ENCODE measurements at places on chromosomes 12 and 14. TPM values are rescaled to one million over a fixed set of nuclear protein-coding genes. Genes with fewer than 3 reads are reported as not detected.

RFX4 gene
- total RNA-seq, result not detected

- peak; percentile 49 for DNase-seq
Observed at GRCh38 chr14:104399432-104400155, 180.0 kb upstream of the C14orf180 start.

- DNase-seq, result peak; percentile 37
Observed at GRCh38 chr12:52372216-52373154, 5.2 kb upstream of the KRT85 start.

DNA sequence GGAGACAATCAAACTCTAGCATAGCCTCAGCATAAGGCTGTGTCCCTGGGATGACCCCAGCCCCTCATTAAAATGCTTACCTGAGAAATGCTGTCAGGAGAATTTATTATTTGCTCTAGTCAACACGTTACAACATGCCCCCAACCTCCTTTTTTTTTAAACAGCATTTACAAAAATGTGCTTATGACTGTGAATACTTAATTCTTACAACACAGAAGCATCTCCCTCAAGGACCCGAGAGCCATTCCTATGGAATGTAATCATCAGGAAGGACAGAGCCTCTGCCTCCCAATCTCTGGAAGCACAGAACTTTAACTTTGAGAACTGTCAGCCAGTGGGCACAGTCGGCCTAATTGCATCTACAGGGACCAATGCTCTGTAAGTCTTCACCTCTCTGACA, 136.6 kb upstream of the OVCH1 start:
- DNase-seq, result no peak

EPS8 gene
- 2.6 TPM for total RNA-seq

GRCh38 chr12:107318806-107319532, 225.6 kb upstream of the CRY1 start:
- peak; percentile 40 for DNase-seq

DNA sequence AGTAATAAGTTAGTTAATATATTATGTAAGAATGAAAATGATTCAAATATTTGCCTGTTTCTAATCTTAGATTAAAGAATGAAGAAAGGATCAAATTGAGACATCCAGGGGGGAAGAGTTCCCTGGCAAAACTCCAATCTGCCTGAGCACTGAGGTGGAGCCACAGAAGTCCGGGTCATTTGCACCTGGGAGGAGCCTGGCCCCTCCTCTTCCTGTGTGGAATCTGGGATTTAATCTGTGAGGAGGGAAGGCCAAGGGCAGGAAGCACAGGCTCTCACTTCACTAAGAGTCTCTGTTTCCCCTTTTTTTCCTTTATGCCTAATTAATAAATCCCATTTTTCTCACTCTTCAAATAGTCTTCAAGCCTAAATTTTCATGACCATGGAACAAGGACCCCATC, 599.5 kb downstream of the FLRT2 start:
- no peak for DNase-seq

C3AR1 gene
- 4.6 TPM for total RNA-seq

RD3L gene
- not detected for total RNA-seq

GRCh38 chr12:89597770-89598169, 71.9 kb upstream of the POC1B start:
- no peak for DNase-seq

DNA sequence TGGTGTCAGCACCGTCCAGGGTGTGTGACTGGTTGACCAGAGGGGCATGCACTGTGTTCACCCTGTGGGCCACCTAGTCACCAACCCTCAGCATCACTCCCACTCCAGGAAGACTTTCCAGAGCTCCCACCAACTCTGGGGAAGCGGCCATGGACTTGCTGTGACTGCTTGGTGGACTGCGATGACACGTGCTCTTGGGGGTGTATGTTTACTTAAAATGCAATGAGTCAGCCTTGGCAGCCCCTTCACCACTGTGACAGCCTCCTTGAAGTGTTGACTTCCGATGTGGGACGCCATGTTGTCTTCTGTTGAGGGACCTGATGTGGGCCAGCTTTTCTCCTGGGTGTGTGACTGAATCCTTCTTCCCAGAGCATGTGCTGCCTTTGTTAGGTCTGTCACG, 151.1 kb upstream of the RTL1 start:
- DNase-seq, result no peak

DNA sequence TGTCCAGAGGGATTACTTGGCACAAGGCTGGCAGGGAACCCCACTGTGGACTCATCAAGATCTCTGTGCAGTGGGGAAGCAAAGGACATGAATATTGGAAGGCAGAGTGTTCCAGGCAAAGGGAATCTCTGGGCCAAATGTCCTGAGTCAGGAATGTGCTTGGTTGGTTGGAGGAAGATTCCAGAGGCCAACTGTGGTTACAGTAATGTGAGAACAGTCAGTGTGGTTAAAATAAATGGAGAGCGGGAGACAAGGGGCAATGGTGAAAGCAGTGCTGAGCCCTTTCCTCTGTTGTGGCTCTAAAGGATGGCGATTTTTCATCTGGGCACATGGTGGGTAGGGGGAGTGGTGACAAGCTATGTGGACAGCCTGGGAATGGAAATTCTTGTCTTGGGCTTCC, 948.2 kb downstream of the BCL11B start:
- no peak for DNase-seq

- DNase-seq, result no peak
Observed at GRCh38 chr12:24906141-24906540, 42.8 kb downstream of the BCAT1 start.

PPM1H gene
- total RNA-seq, result 0.06 TPM

DNA sequence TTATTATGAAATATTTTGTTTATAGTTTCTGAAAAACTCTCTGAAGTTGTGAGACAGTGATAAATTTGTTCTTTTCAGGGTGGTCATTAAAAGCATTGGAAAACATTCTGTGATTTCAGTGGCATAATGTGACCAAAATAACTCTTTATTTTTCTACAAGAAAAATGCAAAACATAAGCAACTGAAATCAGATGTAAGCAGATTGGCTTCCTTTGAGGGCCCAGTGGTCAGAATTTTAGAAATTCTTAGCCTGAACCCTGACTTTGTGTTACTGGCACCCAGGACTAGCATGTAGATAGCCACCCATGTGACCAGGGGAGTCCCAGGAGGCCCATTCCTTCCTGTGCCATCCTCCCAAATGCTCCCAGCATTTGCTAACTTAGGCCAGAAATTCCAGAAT, 145.6 kb upstream of the SLC38A2 start:
- DNase-seq, result no peak

DNA sequence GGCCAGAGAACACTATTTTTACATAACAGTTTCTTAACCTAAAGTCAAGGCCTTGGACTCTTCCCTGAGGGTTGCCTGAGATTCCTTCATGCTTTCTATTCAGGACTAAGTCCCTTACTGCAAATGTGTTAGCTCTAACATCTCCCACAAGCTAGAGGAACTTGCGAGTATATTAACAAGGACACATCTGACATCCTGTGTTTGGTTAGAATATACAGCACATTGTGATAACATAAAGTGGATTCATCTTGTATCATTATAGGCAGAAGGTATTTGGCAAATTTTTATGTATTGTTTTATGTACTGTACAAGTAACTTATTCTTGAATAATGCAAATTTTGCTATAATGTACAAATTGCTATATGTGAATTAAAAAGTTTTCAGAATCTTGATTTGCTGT, 45.5 kb downstream of the SH2B3 start:
- no peak for DNase-seq

- no peak for DNase-seq
Observed at GRCh38 chr14:69291891-69292561, 32.1 kb downstream of the GALNT16 start.

DNA sequence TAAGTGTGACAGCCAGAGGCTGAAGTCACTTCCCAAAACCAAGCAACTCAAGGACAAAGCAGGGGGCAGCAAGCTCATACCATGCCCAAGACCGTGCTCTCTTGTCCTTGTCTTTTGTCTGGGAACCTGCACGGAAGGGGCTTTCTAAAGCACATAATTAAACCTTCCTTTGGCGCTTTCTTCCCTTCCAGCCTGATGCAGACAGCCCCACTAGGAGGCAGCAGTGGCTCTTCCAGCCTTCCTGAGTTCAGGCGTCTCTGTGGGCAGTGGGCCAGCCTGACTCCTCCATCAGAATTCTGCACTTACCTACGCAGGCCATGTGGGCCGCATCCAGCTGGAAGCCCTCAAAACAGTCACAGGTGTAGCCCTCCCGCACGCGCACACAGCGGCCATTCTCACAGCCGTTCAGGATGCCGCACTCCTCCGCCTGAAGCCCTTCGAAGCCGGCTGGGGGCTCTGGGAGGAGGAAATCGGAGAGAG, 7.6 kb downstream of the ISCA2 start:
- DNase-seq, result no peak

DNA sequence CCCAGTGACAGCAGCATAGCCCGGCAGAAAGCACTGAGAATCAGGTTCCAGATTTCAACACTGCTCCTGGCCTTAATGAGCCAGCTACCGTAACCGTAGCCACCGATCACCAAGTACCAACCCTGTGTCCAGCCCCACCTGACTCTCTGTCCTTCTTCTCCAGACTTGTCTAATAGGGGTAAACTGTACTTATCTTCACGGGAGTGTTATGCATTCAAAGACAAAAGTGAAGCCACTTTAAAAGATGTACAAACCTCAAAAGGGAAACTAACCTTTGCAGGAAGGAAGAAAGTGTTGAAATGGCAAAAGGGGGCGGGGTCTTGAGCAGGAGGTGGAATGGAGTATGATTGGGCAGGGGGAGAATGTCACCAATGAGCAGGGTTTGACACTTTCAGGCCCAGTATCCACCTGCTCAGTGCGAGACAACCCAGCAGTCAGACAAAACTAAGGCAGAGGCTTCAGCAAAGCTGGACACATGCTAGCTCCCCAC, 226.1 kb downstream of the CHST11 start:
- DNase-seq, result peak; percentile 74

PTPN21 gene
- not detected for total RNA-seq

GRCh38 chr12:87822923-87823322, 206.3 kb downstream of the C12orf50 start:
- DNase-seq, result no peak

KRR1 gene
- total RNA-seq, result 60.7 TPM

SIRT4 gene
- 4.9 TPM for total RNA-seq

DNA sequence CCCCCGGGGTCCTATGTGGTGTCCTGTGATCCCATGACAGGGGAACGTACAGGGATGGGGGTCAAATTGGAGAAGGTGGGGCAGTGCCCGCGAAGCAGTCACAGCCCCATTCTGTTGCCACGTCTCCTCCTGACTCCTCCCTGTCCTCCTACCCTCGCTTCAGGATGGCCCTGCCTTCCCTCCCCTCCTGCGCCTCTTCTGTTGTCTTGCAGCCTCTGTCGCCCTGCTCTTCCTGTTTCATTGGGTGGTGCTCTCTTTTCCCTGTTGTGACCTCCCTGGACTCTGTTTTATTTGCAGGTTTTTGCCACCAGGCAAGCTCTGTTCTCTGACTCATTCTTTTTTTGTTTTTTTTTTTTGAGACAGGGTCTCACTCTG, 18.7 kb downstream of the CABP1 start:
- no peak for DNase-seq

GRCh38 chr12:4041187-4041885, 168.1 kb upstream of the PARP11 start:
- no peak for DNase-seq

DNA sequence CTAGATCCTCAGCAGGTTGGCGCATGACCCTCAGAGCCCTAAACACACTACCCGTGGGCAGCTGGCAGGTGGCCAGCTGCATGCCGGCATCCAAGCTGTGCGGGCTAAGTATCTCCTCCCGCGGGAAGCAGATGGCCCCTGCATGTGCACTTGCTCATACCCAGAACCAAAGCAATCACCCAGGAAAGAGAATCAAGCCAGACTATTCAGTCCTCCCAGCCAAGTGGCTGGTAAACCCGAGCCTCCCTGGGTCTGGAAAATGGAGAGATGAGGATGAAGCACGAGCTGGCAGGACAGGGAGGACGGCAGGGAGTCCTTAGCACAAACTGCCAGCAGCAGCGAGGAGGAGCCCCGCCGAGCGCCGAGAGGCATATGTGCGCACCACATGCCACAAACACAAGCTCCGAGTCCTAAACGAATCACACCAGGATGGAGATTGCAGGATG, 139.7 kb downstream of the RIMBP2 start:
- no peak for DNase-seq

DNA sequence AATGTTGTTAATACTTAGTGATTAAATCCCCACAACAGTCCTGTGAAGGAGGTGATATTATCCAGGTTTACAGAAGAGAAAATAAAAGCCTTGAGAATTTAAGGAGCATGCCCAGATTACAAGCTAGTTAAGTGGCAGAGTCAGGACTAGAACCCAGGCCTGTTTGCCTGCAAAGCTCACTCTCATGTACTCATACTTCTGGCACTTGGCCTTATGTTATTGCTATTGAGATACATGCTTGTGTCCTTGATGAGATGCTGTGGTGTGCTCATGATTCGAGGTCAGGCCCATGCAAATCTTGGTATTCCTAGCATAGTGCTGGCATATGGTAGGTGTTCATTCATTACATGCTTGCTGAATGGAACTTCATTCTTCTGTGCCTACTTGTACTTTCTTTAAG, 7.6 kb upstream of the EID3 start:
- DNase-seq, result no peak

KRT78 gene
- total RNA-seq, result not detected

- DNase-seq, result no peak
Observed at GRCh38 chr14:68576496-68577244, 216.2 kb downstream of the ZFP36L1 start.

NRL gene
- total RNA-seq, result 4.5 TPM

GRCh38 chr12:28539691-28540323, 349.6 kb downstream of the CCDC91 start:
- DNase-seq, result no peak

TRPV4 gene
- 0.17 TPM for total RNA-seq

DNA sequence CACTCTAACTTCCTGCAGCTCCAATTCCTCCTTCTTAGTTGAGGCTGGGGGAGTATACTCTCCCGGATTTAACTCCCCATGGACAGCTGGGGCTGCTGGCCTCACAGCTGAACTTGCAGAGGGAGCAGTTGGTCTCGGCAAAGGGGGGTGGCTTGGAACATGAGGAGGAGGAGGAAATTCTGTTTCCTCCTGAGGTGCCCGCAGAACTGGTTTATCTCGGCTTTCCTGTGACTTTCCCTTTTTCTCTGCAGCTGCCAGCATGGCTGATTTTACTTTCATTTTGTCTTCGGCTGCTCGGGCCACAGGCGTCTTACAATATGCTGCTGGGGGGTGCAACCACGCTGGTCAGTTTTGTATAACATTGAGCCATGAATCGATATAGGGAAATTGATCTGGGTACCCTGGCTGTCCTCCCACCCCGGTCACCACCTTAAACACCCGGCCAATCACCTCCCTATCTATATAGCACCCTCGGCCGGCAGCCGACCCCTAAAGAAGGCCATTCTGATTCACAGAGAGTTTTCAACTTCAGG, 1317.6 kb downstream of the TMEM121 start:
- peak; percentile 25 for DNase-seq

DNA sequence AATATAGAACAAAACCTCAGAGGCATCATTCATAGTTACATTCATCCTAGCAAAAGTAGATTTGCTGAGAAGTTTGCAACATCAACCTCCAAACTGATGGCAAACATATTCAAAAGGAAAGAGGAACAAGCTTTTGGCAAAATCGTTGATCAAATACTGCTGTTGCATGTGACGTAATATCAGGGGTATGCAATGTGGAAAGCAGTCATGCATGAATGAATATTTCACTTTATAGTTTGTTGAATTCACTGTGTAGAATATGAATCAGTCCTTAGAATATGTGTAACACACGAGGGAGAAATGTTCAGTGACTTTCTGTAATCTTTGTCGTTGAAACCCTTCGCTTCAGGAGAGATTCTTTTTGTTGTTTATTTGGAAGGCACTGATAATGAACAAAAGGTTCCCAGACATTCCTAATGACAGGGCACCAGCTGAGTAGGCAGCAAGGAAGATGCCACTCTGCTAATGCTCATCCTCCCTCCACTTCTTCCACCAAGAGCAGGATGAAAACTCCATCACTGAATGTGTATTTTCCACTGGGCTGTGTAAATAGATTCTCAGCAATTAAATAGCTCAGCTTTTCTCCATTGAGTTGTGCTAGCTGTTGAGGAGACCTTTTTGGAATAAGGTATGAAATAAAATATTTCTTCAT, 126.1 kb downstream of the PELI2 start:
- DNase-seq, result no peak
